Stimulated activated CD8-positive, alpha-beta memory T cell treated with anti-CD3 and anti-CD28 coated beads, Interleukin-4, amount 100 ng/mL, for 4 hours (primary cell): ENCODE measurements at places on chromosomes 11 and 22.

DNA sequence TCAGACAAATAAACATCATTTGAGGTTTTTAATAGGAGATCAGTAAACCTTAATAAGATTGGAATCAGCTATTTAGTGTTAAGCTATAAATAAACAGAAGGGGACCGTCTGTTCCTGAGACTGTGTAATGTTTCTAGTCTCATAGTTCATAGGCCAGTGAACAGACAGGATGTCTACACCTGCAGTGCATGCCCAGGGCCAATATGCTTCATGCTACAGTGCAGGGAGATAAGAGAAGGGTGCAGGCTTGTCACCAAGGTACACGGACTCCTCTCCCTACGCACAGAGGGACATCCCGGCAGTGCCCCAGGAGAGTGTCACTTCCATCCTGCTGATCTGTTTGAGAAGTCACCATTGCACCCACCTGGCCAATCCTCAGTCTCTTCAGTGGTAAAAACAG is 148.6 kb downstream of the OPCML start:
- DNase-seq, result no peak

GRCh38 chr11:68321293-68322051 is 9.1 kb downstream of the LRP5 start:
- no peak for DNase-seq

- DNase-seq, result no peak
Observed at GRCh38 chr22:49543876-49544275, 283.8 kb downstream of the BRD1 start.

GRCh38 chr11:132784441-132784840 is 747.9 kb downstream of the OPCML start:
- DNase-seq, result no peak

DNA sequence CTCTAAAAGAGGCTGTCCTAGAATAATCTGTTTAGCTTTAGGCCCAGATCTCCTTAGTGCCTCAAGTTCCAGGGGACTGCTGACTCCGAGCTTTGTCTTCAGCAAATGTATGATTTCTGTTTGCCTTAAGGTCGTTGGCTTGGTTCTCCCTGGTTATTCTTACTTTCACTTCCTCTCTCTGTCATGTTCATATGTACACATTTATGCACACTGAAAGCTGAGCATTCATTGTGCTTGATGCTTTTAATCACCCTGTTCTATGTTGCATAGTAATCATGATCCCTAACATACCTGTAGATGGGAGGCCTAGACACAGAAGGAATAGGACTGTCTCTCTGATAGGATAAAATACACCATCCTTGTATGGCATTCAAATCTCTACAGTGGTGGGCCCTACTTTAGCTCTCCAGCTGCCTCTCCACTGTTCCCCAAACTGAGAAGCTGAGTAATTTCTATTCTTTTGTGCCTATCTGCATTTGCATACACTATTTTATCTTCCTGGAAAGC is 7.2 kb downstream of the PPFIBP2 start:
- DNase-seq, result no peak

DNA sequence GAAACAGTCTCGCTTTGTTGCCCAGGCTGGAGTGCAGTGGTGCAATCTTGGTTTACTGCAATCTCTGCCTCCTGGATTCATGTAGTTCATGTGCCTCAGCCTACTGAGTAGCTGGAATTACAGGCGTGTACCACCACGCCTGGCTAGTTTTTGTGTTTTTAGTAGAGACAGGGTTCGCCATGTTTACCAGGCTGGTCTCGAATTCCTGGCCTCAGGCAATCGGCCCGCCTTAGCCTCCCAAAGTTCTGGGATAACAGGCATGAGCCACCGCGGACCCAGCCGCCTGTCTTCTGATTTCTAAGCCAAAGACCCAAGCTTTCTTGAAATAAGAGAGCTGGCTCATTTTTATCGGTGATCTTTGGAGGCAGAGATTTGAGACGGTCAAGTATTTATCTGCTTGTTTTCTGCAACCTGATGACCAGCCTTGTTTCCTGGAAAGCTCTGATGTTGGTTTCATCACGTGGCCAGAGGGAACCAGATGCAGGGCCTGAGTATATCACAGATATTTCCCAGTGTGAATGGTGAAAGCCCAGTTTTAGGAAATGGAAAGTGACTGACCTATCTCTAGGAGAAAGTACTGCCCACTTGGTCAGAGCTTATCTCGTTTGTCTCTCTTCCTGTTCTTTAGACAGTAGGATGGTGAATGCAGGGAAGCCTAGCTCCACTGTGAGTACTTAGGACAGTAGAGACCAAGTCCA is 5.7 kb upstream of the SIDT2 start:
- no peak for DNase-seq

DNA sequence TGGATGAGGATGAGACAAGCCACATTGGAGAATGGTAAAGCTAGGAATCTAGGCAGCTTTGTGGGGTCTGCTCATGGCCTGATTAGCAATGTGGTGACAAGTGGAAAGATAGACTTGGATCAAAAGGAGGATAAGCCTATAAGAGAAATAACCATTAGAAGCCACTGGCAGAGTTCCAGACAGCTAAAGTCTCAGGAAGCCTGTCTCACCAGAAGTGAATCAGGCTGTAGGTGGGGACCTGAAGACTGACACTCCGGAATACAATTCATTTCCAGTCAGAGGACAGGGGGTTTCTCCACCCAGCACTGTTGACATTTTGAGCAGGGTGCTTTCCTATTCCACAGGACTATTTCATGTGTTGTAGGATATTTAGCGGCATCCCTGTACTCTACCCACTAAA is 129.7 kb downstream of the ARHGAP42 start:
- DNase-seq, result no peak

DNA sequence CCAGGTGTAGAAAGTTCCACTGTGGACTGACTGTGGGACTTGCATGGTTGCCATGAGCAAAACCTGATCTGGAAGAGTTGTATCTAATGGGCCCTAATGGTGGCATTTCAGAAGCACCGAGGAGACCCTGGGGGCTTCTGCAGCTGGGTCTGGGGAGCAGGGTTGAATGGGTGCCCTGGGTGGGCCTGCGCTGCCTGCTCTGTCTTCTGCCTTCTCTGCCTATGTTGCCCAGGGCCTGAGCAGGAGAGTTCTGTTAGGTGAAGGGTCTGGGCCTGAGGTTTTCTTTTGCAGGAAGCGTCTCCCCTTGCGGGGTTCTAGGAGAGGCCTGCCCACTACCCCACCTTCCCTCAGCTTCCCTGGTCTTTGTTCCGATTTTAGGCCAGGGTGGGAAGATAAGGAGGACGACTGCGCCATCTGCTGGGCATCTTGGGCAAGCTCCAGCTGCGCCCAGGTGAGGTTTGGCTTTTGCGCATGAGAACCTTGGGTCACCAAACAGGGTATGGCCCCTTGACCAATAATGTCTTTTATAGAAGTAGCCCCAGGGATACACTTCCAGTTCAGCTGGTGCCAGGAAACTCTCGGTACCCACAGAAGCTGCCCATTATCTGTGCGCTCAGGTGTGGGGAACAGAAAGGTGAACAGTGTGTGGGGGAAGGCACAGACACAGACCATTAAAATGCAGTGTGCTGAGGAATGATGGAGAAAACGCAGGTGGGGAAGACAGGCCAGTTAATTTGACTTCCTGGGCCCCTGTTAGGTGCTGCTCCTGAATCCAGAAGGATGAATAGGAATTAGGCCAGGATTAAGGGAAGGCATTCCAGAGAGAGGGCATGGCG is 23.2 kb downstream of the COMMD9 start:
- DNase-seq, result peak; percentile 3

- DNase-seq, result no peak
Observed at GRCh38 chr11:34049028-34049427, 2.5 kb upstream of the CAPRIN1 start.

- DNase-seq, result no peak
Observed at GRCh38 chr22:28918550-28919271, 35.3 kb downstream of the ZNRF3 start.

DNA sequence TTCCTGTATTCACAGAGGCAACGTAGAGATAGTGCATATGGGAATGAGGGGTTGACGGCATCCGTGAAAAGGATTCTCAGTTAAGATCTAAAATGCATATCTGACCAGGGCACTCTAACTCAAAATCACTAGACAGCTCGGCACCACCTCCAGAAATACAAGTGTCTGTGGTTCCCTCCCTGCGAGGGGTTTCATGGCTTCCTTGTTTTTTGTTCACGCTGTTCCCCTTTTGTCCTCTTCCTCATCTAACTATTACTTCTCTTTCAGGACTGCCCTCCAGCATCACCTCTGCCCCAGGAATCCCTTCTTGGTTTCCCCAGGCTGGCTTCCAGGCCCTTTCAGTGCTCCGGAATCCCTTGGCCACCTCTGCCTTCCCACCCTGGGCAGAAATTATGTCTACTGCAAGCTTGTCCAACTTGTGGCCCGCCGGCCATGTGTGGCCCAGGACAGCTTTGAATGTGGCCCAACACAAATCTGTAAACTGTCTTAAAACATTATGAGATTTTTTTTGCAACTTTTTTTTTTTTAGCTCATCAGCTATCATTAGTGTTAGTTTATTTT is 159.9 kb downstream of the FBXO7 start:
- DNase-seq, result no peak

- no peak for DNase-seq
Observed at GRCh38 chr11:33904102-33904501, 12.2 kb upstream of the LMO2 start.

DNA sequence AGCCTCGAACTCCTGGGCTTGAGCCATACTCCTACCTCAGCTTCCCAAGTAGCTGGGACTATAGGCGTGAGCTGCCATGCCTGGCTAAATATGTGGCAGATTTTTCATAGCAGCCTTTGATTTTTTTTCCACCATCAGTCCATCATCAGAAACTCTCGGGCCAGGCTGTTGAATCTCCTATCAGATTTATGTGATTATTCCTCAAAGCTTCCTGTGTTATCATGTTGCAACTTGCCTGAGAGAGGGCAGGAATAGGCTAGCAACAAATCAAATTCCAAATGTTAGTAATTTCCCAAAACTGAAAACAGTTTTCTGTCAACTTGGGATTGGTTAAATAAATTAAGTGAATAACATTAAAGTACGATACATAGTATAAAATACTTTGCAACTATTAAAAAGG is 3.4 kb downstream of the LRRC51 start:
- DNase-seq, result no peak

DNA sequence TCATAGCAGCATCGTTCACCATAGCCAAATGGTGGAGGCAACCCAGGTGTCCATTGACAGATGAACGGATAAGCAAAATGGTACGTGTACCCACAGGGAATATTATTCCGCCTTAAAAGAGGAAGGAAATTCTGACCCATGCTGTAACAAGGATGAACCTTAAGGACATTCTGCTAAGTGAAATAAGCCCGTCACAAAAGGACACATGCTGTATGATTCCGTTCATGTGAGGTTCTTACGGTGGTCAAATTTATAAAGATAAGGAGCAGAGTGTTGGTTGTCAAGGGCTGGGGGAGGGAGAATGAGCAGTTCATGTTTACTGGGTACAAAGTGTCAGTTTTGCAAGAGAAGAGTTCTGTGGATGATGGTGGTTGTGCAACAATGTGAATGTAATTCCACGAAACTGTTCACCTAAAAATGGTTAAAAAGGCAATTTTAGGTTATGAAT is 26.3 kb downstream of the APOL1 start:
- no peak for DNase-seq

- DNase-seq, result no peak
Observed at GRCh38 chr11:4643076-4643475, 706 bp upstream of the OR51E1 start.
